ENCODE measurements at places on chromosomes 2 and 18.

- no peak for DNase-seq
These were observed 103.5 kb downstream of the SPTBN1 start for GRCh38 chr2:54559593-54560145.

GRCh38 chr2:141906678-141907077, 224.1 kb downstream of the LRP1B start:
- DNase-seq: no peak

DNA sequence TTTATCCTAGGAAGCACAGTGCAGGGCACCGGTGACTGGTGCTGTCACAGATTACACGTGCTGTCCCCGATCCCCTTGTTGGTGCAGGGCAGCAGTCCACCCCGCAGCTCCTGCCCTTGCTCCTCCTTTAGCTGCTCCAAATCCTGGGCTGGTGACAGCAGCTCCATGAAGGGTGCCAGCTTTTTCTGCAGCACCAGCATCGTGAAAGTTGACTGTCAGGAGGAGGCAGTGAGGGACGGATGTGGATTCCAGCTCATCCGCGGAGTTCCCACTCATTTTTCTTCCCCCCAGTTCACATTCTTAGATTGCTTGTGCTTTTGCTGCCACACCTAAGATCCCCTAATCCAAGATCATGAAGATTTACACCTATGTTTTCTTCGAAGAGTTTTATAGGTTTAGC, 67.5 kb downstream of the ONECUT2 start:
- DNase-seq: no peak

GRCh38 chr2:168174756-168175155, 72.6 kb downstream of the STK39 start:
- peak; percentile 4 for DNase-seq
